EL (cell line): ENCODE measurements at places on chromosomes 13 and 19.

GRCh38 chr13:50993934-50994333, 84.3 kb downstream of the RNASEH2B start:
- no peak for DNase-seq

- DNase-seq = peak; percentile 88
Observed at GRCh38 chr19:13986348-13986904, 19.7 kb downstream of the RFX1 start.

DNA sequence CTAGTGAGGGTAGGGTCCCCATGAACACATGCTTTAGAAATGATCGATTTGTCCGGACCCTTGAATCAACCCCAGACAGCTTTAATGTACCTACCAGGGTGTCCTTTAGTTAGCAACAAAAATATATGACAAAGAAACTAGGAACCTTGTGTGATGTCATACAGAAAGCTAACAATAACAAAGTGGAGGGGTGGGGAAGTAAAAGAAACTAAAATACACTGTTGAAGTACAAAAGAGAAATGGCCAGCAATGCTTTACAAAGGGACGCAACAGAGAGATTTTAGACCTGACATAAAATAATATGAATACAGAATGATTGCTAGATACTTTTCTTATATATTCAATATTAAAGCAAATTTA, 40.0 kb downstream of the DZIP1 start:
- no peak for DNase-seq

- DNase-seq = no peak
Observed at GRCh38 chr13:39494006-39494405, 109.0 kb downstream of the LHFPL6 start.

GRCh38 chr19:6668691-6669090, 1.3 kb downstream of the TNFSF14 start:
- DNase-seq = no peak

DNA sequence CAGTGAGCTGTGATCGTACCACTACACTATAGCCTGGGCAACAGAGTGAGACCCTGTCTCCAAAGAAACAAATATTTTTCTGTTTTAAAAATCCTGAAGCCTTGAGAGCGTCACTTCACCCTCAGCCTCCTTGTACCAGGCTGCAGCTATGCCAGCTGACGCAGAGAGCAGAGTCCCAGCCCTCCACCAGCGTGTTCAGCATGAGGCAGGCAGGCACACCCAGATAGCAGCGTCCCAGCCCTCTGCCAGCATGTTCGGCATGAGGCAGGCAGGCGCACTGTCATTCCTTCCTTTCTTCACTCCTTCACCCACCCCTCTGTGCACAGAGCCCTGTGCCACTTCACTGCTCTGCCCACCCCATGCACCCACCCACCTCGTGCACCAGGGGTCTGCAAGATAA, 43.3 kb upstream of the USE1 start:
- DNase-seq = no peak

DNA sequence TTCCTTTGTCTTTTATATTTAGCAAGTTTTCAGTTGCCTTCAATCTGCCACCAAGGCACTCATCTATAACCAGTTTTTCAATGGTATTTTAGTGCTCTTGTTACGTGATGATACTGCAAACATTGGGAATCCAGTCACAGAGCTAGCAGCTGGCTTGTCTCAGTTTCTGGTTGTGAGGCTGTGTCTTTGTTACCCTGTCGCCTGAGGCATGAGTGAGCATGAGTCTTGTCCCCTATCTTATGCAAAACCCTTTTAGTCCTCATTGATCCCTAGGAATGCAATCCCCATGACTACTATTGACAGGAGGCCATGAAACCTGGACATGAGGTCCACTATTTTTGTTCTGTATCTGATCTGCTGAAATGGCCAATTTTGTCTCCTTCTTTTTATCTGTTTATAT, 391.0 kb downstream of the LMO7 start:
- DNase-seq = no peak

DNA sequence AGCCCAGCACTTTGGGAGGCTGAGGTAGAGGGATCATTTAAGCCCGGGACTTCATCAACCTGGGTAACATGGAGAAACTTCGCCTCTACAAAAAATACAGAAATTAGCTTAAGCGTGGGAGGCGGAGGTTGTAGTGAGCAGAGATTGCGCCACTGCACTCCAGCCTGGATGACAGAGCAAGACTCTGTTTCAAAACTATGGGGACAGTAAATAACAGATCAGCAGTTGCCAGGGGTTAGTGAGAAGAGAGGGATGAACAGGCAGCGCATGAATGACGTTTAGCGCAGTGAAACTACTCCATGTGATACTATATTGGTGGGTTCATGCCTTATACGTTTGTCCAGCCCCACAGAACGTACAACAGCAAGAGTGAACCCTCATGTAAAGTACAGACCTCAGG, 7.1 kb upstream of the ICAM3 start:
- no peak for DNase-seq

DNA sequence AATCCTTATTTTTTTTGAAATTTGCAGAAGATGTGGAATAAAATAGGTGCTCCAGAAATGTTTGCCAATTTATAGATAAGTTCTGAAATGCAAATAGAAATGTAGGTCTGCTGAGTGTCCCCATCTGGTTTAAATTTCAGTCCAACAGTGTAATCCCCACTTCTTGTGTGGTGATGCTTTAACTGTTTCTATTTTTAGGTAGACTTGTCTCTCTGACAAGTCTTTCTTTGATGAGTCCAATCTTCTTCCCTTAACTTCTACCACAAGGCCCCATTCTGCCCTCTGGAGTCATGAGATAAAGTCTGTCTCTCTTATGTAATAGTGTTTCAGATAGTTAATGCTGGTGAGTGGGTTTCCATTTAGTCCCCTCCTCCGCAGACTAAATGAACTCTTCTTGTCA, 390.4 kb downstream of the RFC3 start:
- peak; percentile 35 for DNase-seq

GRCh38 chr13:112686364-112686763, 3.5 kb upstream of the ATP11A start:
- DNase-seq = no peak

- DNase-seq = no peak
Observed at GRCh38 chr13:44158881-44159632, 214.6 kb upstream of the SERP2 start.

DNA sequence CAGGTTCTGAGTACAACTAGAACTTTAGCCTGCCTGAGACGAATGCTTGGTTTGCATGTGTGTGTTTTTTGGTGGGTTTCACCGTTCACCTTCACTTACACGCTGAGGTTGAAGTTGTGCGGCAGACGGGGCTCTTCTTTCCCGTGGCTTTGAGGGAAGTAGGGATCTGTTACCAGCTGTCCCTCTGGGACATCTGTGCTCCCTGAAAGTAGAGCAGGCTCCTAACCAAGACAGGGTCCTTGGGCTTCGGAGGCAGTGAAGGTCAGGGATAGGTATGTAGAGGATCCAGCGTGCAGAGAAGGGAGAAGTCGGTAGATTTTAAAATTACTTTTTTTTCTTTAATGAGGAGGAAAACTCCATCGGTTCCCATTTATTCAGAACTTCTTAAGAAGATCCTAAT, 48.7 kb downstream of the ZNF536 start:
- no peak for DNase-seq

DNA sequence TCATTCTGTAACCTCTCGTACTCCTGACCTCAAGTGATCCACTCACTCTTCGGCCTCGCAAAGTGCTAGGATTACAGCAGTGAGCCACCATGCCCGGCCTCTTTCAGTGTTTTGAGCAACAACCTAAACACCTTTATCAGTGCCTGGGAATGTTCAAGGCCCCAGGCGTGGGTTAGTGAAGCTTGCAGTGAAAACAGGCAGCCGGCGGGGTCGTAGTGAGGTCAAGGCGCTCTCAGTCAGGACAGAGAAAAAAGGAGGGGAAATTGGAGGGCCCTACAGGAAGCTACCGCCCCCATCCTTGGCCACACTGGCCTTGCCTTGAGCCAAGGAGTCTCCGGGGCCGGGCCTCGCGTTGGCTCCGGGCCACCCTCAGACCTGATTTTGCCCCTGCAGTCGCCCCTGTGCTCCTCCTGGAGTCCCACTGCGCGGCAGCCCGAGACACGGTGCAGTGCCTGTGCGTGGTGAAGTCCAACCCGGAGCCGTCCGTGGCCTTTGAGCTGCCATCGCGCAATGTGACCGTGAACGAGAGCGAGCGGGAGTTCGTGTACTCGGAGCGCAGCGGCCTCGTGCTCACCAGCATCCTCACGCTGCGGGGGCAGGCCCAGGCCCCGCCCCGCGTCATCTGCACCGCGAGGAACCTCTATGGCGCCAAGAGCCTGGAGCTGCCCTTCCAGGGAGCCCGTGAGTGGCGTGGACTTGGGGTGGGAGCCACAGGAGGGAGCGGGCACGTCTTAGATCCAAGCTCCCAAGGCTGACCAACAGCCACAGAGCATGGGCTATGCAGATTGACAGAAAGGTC, 17.7 kb downstream of the MAG start:
- DNase-seq = no peak

GRCh38 chr19:16136185-16136999, 7.1 kb upstream of the HSH2D start:
- DNase-seq = no peak

GRCh38 chr13:48436661-48437288, 23.9 kb upstream of the LPAR6 start:
- DNase-seq = no peak

- no peak for DNase-seq
Observed at GRCh38 chr13:67204764-67205163, 25.4 kb downstream of the PCDH9 start.

- no peak for DNase-seq
Observed at GRCh38 chr19:610071-610800, 20.6 kb downstream of the HCN2 start.

DNA sequence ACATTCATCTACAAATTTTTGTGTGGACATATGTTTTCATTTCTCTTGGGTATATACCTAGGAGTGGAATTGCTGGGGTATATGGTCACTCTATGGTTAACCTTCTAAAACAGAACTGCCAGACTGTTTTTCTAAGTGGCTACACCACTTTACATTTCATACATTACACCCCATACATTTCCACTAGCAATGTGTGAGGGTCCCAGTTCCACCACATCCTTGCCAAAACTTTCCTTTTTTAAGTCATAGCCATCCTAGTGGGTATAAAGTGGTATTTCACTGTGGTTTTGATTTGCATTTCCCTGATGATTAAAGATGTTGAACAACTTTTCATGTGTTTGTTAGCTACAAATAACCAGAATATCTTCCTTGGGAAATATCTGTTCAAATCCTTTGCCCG, 336.1 kb downstream of the SHISA2 start:
- DNase-seq = no peak

- DNase-seq = no peak
Observed at GRCh38 chr13:53254500-53254899, 225.9 kb downstream of the OLFM4 start.

GRCh38 chr13:28100150-28101121, at the start of gene FLT3:
Gene FLT3, minus strand, starts transcription at chr13:28100576. Its CDS starts 66 bp downstream, at chr13:28100510.
- peak; percentile 63 for DNase-seq

DNA sequence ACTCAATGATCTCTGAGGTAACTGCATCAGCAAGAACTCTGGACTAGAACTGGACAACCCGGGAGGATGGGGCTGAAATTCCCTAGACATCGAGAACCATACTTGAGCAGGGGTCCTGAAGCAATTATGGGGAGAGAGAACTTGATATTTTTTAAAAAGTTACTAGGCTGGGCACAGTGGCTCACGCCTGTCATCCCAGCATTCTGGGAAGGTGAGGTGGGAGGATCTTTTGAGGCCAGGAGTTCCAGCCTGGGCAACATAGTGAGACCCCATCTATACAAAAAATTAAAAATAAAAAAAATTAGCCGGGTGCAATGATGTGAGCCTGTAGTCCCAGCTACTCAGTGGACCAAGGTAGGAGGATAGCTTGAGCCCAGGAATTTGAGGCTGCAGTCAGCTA, 2.3 kb upstream of the DNAJB1 start:
- no peak for DNase-seq

GRCh38 chr13:21232599-21232998, 56.1 kb downstream of the MRPL57 start:
- DNase-seq = no peak

DNA sequence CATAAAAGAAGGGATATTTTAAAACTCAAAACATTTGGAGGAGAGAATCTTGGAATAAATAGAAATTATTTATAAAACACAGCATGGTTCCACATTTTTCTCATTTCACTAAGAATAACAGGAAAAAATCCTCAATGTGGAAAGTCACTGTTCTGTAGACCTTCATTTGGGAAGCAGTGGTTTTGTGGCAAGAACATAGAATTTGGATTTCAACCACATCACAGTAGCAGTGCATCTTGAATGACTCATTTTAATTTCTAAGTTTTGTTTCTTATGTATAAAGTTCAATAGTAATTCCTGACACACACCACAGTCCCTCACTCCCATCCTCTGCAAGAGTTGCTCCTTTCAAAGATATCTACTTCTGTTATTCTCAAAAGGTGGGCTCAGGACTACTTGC, 264.0 kb downstream of the ENOX1 start:
- DNase-seq = peak; percentile 38

DNA sequence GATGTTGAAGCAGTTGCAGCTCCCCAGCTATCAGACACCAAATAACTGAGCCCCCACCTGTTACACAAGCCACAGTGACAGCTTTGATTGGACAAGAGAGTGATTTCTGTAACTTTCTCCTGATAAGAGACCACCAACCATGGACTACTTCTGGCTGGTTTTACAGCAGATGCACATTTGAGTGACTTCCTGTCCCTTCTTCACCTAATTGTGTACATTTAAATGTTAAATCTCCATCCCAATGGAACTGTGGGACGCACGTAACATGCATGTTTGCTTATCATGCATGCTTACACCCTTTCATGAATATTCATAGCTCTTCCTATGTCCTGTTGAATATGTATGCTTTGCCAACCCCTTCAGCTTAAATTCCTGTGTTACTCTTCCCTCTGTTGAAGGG, 6.0 kb upstream of the TNFSF11 start:
- DNase-seq = no peak

GRCh38 chr13:46728777-46729176, 68.2 kb downstream of the ESD start:
- DNase-seq = peak; percentile 13

DNA sequence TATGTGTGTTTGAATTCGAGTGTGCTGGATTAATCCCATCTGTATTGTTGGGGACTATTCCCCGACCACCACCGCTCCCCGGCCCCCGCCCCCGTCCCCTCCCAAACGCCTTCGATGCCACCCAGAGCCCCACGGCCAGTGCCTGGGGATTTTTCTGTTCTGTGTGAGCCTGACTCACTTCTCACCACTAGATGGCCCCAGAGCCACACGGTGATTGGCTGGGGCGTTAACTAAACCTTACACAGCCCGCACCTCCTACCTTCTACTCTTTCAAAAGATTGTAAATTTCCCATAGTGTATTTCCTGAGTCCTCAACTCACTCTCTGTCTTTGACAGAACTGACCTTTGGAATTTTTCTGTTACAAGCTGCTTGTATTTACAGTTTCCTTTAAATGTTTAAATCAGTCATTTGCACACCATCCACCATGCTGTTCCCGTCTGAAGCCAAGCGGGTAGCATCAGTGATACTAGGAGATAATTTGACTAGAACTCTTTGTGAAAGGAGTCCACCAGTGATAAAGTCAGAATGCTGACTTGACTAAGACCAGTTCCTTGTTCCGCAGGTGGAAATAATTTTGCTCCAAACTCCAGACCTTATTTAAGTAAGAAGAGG, 61.4 kb downstream of the RFX2 start:
- DNase-seq = peak; percentile 75
